Activated naive CD4-positive, alpha-beta T cell (primary cell): ENCODE measurements at places on chromosomes 13 and 19.

DNA sequence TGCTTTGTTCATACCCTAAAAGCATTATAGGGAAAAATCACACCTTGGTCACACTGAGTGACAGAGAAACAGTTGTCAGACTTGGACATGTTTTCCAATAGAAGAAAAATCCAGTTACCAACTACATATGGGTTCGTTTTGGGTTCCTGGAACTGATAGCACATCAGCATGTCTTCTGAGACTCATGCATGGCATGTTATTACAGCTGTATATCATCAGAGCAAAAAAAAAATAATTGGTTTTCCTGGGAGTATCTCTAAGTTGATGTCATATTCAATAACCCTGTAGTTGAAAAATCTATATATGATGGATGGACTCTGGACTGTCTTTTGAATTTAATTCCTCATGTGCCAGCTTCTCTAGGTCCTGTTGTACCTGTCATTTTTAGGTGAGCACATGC is 211.6 kb downstream of the DNAJC15 start:
- no peak for DNase-seq

GRCh38 chr13:22262001-22262885 is 591.4 kb downstream of the FGF9 start:
- no peak for DNase-seq

GRCh38 chr13:107608736-107609135 is 606.6 kb downstream of the LIG4 start:
- no peak for DNase-seq

DNA sequence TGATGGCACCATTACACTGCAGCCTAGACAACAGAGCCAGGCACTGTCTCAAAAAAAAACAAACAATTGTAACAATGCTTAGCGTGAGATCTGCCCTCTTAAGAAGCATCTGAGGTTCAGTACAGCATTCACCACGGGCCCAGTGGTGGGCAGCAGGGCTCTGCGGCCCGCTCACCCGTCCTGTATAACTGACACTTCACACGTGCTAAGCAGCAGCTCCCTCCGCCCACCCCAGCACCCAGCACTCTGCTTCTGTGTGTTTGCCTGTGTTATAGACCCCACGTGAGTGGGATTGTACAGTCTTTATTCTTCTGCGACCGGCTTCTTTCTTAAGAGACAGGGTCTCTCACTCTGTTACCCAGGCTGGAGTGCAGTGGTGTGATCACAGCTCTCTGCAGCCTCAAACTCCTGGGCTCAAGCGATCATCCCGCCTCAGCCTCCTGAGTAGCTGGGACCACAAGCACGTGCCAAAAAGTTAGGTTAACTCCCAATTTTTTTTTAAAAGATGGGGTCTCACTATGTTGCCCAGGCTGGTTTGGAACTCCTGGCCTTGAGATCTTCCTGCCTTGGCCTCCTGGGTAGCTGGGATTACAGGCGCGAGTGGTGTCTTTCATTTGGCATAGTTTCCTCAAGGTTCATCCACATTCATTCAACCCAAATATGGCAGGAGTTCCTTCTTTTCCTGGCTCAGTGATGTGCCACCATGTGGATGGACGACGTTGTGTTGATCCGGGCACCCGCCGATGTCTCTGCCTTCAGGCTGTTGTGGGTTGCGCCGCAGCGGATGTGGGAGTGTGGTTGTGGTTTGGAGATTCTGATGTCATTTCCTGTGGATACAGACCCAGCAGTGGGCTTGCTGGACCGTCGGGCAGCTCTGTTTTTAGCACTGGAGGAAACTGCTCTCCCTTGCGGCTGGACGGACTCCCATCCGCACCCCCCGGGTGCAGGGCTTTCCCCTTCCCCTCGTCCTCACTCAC is 170.0 kb downstream of the KDM4B start:
- peak; percentile 55 for DNase-seq

GRCh38 chr19:18932216-18932841 is 8.7 kb downstream of the HOMER3 start:
- peak; percentile 75 for DNase-seq
